Vagina (tissue), 2 donors: ENCODE measurements at places on chromosomes 1 and 21.

GRCh38 chr1:47752559-47752958 lies 244.6 kb downstream of the TRABD2B start:
- no peak for DNase-seq

DNA sequence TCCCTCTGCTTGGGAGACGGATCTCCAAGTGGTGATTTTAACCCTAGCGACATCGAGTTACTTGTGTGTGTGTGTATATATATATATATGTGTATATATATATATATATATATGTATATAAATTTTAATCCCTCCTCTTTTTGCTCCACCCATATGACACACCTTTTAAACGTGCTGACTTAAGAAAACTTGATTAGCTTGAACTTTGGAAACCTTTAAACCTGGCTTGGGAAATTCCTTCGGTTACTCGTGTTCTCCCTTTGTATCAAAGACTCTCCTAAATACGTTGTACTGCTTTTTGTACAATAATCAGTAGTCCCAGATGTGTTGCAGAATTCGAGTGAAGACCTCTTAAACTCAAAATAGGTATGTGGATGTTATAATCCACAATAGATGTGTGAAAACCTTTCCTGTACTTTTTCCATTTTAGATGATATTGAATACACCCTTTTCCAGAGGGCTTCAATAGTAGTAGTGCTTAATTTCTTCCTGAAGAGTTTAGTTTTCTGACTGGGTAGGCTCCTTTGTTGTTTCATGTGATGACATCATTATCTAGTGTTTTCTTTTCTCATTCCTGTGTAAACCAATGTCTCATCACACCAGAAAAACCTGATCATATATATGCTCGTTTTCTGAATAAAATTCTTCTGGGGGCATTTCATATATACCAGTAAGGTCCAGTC lies 1.4 kb downstream of the RNF11 start:
- DNase-seq = no peak

DNA sequence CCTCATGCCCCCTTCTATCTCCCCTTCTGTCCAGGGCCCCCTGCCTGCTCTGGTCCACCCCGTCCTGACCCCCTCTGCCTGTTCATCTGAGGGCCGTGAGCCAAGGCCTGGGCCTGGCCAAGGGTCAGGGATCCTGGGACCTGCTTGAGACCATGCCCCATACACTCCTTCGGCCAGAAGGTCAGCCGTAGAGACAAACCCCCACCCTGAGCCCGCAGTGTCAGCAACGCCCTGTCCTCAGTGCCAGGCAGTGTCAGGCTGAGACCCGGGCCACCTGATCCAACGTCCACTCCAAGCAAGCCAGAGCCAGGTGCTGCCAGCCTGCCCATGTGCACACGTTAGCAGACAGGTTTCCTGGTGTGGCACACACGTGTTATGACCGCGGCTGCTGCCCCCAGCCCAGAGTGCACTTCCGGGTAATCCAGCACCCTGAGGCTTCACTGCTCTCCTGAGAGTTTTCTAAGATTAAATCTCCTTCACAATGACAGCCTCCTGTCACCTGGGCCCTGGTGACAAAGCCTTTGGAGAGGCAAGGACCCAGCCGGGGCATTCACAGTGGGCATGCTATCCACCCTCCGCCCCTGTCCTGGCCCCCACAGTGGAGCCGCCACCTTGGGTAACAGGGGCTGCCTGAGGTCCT lies 10.1 kb upstream of the SAMD11 start:
- DNase-seq = no peak

GRCh38 chr1:43858324-43858723 lies 75.3 kb upstream of the ARTN start:
- no peak for DNase-seq

GRCh38 chr1:38962560-38962959 lies 20.9 kb upstream of the RHBDL2 start:
- no peak for DNase-seq

DNA sequence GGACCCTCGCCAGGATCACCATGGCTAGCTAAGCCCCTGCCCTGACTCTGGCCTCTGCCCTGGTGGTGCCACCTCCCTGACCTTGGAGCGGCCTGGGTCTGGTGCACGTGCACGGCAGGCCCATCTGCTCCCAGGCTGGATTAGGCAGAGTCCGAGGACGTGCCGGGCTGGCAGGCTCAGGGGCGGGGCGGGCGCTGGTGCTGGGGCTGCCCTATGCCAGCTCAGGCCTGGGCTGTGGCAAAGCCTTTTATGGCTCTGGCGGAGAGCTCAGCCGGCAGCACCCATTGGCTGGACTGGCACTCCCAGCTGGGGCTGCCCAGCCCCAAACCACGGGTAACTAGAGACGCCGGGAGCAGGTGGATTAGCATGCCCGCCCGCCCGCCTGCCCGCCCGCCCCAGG lies 17.1 kb upstream of the EDN2 start:
- no peak for DNase-seq

- no peak for DNase-seq
Measured at GRCh38 chr1:20551945-20552727, at the start of gene FAM43B. FAM43B (plus strand) TSS chr1:20552573; CDS start chr1:20552974, 401 bp downstream.

- peak; percentile 89 for DNase-seq
Measured at GRCh38 chr1:52552505-52553361, at the start of gene TUT4. TUT4 (minus strand) TSS chr1:52553092; CDS start chr1:52526280, 26,812 bp downstream.

- DNase-seq = no peak
Measured at GRCh38 chr1:111422546-111423391, 4.8 kb downstream of the OVGP1 start.

GRCh38 chr1:158180741-158181576 lies at the start of gene CD1D:
CD1D (plus strand) TSS chr1:158180895; CDS start chr1:158181102, 207 bp downstream.
- no peak for DNase-seq

GRCh38 chr1:21255284-21255942 lies 34.9 kb downstream of the ECE1 start:
- no peak for DNase-seq

DNA sequence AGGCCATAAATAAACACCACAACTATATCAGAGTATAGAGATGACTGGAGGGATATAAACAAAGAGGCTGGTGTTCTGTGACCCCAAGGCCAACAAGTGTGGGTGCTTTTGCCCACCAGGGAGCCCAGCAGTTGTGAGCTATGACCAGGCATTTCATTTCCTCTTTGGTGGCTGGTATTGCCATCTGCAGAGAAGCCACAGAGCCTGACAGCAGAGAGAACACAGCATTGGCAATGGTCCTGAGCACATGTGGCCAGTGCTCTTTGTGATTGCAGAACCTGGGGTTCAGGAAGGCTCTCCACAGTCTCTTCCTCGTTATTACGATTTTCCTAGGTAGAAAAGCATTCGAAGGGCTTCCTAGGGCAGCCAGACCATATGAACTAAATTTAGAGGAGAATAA lies 112.3 kb downstream of the TM2D1 start:
- DNase-seq = no peak

GRCh38 chr1:180231506-180231921 lies 1.4 kb downstream of the LHX4 start:
- no peak for DNase-seq

GRCh38 chr1:39782103-39782502 lies 6.6 kb downstream of the BMP8B start:
- DNase-seq = no peak

GRCh38 chr1:70043804-70044203 lies 161.6 kb downstream of the LRRC40 start:
- DNase-seq = no peak

- DNase-seq = no peak
Measured at GRCh38 chr1:63794939-63795378, 21.1 kb downstream of the ROR1 start.

DNA sequence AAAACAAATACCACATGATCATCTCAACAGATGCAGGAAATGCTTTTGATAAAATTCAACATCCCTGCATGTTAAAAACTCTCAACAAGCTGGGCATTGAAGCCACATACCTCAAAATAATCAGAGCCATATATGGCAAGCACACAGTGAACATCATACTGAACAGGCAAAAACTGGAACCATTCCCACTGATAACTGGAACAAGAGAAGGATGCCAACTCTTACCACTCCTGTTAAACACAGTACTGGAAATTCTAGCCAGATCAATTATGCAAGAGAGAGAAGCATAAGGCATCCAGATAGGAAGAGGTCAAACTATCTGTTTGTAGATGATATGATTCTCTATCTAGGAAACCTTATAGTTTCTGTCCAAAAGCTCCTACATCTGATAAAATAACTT lies 91.6 kb downstream of the DNAH14 start:
- DNase-seq = no peak

GRCh38 chr1:222335586-222335985 lies 212.3 kb downstream of the HHIPL2 start:
- no peak for DNase-seq

DNA sequence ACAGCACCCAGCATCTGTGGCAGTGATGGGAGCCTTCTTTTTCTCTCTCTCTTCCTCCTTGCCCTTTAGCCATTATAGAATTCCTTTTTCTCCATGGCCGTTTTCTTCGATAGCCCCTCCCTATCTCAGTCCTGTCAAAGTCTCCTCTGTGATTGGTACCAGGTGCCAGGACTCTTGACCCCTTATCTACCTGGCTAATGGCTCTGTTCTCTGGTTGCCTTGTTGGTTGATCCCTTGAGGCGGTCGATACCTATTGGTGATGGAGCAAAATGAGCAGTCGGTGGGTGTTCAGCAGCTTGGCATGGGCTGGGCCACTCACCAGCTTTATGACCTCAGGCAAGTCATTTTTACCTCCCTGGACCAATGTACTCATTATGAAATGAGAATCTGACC lies 2.0 kb downstream of the ATF3 start:
- DNase-seq = no peak

DNA sequence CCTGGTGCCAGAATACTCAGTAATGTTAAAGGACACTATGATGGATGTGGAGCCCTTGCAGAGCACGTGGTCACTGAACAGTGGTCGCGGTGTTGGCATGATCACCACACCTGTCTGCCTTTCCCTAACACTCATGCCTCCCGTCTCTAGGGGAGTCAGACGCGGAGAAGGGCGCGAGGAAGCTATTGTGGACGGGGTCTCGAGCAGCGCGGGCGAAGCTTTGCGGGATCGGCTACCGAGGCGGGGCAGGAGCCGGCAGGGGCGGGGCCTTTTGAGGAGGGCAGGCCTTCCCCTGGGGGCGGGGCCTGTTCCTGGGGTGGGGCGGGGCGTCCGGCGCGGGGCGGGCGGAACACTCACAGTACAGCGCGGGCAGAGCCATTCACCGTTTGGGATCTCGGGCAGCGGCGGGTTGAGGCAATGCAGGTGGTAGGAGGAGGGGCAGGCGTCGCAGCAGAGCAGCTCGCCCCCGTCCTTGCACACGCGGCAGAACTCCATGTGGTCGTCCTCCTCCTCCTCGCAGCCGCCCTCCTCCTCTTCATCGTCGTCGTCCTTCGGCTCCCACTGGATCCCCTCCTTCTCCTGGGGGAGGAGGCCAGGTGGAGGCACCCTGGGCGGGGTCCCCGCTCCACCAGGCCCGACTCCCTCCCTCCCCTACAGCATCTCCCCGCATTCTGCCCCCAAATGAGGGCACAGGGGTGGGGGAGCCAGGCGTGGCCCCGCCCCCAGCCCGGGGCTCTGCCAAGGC lies 31.5 kb downstream of the CHD5 start:
- DNase-seq = no peak

DNA sequence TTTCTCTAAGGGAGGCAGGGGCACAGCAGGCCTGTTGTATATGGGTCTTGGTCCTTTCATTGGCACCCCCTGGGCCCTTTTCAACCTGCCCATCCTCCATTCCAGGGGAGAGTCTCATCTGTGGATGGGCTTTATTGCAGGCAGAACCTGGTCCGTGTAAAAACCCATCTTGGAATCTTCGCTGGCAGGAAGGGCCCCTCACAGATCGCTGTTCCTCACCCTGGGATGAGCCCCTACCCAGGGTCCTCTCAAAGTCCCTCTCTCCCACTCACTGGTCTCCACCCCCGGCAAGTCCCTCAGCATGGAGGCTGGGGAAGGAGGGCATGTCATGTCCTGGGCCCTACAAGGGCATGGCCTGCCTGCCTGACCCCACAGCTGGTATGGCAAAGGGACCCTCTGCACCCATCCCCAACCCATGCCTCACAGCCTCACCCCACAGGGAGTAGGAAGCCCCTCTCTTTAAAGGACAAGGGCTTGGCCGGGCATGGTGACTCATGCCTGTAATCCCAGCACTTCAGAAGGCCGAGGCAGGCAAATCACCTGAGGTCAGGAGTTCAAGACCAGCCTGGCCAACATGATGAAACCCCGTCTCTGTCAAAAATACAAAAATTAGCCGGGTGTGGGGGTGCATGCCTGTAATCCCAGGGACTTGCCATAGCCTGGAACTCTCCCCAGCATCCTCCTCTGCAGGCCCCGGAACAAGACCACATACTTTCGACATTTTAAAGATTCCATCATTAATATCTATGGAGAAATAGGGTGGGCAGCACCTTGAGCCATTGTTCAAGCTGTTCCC lies 13.2 kb upstream of the CDA start:
- no peak for DNase-seq

GRCh38 chr21:42624095-42624790 lies 29.2 kb upstream of the PDE9A start:
- no peak for DNase-seq

DNA sequence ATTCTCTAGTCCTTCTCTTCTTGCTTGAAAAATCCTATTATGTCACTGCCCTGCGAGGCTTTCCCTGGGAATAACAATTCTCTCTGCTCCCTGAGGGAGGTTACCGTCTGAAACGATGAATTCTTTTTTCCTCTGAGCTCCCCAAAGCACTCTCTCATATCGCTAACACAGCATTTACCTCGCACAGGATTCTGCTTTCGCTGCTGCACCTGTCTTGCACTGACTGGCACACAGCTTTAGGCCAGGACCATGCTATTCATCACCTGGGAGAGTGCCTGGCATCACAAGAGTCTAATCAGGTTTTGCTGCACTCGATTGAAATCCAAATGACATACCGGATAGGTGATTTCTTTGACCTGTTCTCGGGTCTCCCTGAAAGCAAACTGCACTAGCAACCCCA lies 52.8 kb upstream of the GNG4 start:
- no peak for DNase-seq

- DNase-seq = no peak
Measured at GRCh38 chr1:186739515-186739914, 59.3 kb upstream of the PTGS2 start.

DNA sequence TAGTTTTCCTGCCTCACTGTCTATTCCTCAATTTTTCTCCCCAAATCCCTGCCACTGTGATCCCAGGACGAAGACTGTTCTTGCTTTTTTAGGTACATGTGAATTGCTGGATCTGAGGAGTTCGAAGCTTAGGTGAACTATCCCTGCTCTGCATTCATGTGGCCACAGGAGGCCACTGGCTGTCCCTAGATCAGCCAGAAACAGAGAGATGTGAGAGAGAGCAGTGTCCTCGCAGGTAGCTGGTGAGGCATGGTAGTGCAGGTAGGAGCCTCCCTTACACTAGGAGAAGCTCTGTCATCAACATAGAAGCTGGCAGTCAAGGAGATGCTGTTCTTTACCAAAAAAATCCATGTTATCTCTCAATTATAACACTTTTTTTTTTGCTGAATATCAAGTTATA lies 71.5 kb downstream of the USP24 start:
- DNase-seq = no peak

GRCh38 chr1:174158767-174159251 lies 511 bp upstream of the RABGAP1L start:
- no peak for DNase-seq

- no peak for DNase-seq
Measured at GRCh38 chr1:171799166-171799565, 17.7 kb downstream of the METTL13 start.

GRCh38 chr1:115544131-115544530 lies 97.6 kb upstream of the VANGL1 start:
- no peak for DNase-seq

GRCh38 chr1:226255380-226255779 lies 31.9 kb downstream of the MIXL1 start:
- no peak for DNase-seq
